GF-D8 (cell line): ENCODE measurements at places on chromosomes 2 and 18.

DNA sequence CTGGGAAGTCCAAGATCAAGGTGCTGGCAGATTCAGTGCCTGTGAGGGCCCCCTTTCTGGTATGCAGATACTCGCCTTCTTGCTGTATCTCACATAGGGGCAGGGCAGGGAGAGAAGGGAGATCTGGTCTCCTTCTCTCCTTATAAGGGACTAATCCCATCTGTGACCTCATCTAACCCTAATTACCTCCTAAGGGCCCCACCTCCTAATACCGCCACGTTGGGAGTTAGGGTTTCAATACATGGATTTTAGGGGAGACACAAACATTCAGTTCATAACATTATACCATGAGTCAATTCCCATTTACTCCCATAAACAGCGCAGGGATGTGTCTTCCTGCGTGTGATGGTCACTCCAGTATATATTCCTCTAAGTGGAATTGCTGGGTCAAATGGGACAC, 73.8 kb upstream of the TXNDC2 start:
- no peak for DNase-seq

DNA sequence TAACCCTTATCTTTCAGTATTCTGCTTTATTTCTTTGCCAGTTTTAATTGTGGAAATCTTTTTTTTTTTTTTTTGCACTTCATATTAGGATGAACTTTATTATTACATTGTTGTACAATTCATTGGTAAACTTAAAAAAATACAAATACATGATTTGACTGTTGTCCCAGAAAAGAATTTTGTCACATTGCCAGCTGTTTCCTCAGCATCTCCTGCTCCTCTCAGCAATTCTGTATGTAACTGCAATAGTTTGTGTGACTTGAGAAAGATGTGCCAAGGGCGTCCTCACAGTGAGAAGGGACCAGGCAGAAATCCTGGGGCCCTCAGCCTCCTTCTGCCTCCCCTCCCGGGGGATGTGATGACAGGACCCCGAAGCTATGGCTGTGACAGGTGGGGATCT, 254.4 kb downstream of the NBAS start:
- DNase-seq: no peak

DNA sequence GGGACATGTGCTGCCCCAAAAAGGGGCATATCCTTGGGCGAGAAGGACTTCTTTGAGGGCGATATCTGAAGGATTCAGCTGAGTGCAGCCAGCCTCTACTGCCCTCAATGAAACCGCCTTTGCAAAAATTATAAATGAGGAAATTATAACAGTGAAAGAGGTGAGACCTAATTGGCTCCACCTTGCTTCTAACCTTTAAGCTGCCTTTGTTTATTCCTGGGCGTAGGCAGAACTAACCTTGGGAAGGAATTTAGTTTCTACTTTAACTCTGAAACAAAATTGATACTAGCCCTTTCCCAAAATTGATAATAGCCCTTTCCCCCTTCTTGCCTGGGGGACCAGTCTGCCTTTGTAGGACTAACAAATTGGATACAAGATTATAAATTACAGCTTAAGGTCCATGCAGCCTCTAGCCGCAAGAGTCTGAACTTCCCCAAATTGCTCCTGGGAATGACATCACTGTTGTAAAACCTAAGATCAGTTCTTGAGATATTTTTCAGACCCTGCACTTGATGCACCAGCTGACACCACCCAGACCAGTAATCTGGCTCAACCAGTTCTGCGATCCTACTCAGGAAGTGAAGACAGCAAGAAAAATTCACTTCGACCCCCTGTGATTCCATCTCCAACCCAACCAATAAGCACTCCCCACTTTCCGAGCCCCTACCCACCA, 36.0 kb upstream of the ASAP2 start:
- no peak for DNase-seq

DNA sequence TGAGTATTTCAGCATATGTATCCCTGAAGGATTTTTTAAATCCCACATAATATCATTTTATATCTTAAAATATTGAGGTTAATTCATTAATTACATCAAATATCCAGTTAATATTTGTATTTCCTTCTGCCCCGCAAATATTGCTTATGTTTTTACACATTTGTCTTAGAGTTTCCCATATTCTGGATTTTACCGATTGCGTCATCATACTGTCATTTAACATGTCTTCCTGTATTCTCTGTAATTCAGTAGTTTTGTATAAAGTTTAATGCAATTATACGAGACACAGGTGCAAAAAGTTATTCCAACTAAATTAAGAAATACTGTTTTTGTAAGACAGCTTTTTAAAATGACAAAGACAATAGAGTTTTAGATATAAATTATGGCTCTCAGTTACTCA, 33.5 kb upstream of the UBXN4 start:
- no peak for DNase-seq

DNA sequence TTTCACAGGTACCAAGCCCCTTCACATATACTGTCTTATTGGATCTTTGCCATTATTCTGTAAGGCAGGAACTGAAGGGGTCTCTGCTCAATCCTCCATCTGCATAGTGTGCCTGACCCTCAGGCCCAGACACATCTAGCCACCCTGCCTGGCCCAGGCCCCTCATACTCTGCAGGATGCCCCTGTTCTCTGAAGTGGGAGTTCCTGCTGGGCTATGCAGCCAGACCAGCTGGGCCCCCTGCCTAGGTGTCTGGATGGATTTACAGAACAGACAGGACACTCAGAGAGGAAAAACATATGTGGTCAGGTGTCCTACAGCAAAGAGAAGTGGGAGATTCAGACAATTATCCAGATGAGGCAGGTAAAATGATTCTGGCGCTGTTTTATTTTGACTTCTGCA, 42.0 kb downstream of the SLC4A5 start:
- DNase-seq: no peak

GRCh38 chr2:151534001-151534400, 124.3 kb downstream of the RIF1 start:
- DNase-seq: no peak

- no peak for DNase-seq
These were observed 129.3 kb downstream of the ZNF236 start for GRCh38 chr18:76951456-76952247.

- DNase-seq: no peak
These were observed 258.2 kb upstream of the SP5 start for GRCh38 chr2:170456914-170457313.

- DNase-seq: no peak
These were observed 3.5 kb downstream of the NCKAP1 start for GRCh38 chr2:183034806-183035205.

GRCh38 chr2:178589335-178589734, 109.1 kb downstream of the PLEKHA3 start:
- peak; percentile 57 for DNase-seq

- peak; percentile 67 for DNase-seq
These were observed 135.0 kb downstream of the TGIF1 start for GRCh38 chr18:3584897-3585460.

- no peak for DNase-seq
These were observed 19.3 kb downstream of the GPR55 start for GRCh38 chr2:230905448-230906421.
